ENCODE measurements at places on chromosomes 7 and 10.

- DNase-seq, result no peak
These were observed 178.2 kb upstream of the RHEB start for GRCh38 chr7:151697942-151698341.

DNA sequence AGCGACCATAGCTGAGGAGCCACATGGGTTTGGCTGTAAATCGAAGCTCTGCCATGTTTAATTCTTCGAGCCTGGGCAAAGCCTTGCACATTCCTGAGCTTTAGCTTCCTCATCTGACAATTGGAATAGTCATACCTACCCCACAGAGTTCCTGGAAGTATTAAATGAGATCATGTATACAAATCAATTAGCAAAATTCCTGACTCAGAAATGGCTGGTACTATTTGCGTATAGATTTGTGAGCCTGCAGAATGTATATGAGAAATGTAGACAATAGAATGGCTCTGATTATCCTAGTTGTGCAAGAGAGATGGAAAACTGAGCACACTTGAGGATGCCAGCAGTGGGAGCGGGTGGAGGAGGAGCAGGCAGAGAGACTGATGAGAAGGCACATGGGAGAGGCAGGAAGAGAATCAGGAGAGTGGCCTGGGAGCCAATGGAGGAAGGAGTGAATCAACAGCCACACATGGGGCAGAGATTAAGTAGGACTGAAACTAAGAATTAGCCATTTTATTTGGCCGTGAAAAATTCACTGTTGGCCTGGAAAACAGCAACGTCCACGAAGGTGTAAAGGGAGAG, 128.0 kb upstream of the C1GALT1 start:
- no peak for DNase-seq

DNA sequence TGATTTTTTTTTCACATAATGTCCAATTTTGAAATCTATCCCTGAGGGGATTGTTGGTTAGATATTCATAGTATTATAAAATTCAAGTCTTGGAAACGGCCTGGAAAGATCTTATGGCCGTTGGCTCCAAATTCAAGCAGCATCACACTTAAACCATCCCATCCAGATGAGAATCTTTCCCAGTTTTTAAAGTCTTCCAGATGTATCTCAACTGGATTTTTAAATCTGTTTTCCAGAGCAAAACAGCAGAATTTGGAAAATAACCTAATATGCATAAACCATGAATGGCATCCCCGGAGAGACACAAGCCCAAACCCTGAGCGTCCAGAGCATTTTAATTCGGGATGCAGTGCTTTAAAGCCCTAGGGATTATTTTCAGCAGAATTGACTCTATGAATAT, 208.2 kb upstream of the PRKCQ start:
- no peak for DNase-seq

DNA sequence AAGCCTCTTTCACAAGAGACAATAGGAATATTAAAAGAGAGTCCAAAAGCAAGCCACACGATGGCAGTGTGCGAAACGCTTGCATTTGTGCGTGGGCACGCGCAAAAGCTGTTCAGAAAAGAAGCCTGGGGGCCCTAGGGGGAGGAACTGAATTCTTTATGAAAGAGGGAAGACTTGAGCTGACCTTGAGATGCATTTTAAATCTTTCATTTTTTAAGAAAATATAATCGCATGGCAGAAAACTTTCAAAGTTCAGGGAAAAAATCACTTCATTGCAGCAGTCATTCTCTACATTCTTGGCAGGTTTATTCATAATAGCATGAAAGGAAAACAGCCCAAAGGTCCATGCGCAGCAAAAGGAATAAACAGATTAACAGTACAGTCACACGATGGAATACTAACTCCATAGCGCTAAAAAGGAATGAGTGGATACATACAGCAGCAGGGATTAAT, 206.5 kb upstream of the PRKCQ start:
- DNase-seq, result no peak

- no peak for DNase-seq
These were observed 107.5 kb downstream of the REEP3 start for GRCh38 chr10:63628526-63629362.

GRCh38 chr10:19231034-19231433, 182.4 kb downstream of the MALRD1 start:
- DNase-seq, result no peak

DNA sequence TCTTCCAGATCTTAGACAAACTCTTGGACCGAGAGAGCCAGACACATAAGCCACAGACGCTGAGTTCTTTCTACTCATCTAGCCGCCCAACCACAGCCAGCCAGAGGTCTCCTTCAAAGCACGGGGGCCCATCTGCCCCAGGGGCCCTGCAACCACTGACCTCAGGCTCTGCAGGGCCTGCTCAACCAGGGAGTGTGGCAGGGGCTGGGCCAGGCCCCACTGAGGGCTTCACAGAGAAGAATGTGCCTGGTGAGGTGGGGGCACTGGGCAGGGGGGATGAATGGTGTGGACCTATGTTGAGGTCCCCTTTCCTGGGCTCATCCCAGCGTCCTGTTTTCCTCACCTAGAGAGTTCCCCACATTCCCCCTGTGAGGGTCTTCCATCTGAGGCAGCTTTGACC, 11.4 kb downstream of the ZSWIM8 start:
- DNase-seq, result no peak

GRCh38 chr10:31299119-31299518, 19.9 kb upstream of the ZEB1 start:
- DNase-seq, result no peak

DNA sequence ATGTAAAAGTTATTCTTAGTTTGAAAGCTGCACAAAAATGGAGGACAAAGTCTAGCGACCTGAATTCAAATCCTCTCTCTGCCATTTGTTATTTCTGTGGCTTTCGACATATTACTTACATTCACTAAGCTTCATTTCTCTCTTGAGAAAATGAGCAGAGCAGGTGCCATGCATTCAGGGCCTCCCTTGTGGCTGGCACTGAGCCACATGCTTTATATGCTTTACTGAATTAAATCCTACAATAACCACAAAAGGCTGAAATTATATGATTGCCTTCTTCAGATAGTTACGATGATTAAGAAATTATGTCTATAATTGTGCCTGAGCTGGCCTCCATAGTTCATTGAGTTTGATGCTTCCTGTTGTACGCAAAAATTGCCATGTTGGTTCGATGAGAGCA, 98.7 kb downstream of the NPSR1 start:
- no peak for DNase-seq

GRCh38 chr10:58400609-58401008, 15.4 kb downstream of the TFAM start:
- no peak for DNase-seq

- no peak for DNase-seq
These were observed 752 bp downstream of the KLF14 start for GRCh38 chr7:130732980-130733930.

- DNase-seq, result no peak
These were observed 3.3 kb downstream of the CASD1 start for GRCh38 chr7:94512735-94513564.

- DNase-seq, result no peak
These were observed 29.6 kb downstream of the MAD1L1 start for GRCh38 chr7:2202901-2203765.

- DNase-seq, result no peak
These were observed 24.0 kb upstream of the CNPY1 start for GRCh38 chr7:155570171-155570958.

DNA sequence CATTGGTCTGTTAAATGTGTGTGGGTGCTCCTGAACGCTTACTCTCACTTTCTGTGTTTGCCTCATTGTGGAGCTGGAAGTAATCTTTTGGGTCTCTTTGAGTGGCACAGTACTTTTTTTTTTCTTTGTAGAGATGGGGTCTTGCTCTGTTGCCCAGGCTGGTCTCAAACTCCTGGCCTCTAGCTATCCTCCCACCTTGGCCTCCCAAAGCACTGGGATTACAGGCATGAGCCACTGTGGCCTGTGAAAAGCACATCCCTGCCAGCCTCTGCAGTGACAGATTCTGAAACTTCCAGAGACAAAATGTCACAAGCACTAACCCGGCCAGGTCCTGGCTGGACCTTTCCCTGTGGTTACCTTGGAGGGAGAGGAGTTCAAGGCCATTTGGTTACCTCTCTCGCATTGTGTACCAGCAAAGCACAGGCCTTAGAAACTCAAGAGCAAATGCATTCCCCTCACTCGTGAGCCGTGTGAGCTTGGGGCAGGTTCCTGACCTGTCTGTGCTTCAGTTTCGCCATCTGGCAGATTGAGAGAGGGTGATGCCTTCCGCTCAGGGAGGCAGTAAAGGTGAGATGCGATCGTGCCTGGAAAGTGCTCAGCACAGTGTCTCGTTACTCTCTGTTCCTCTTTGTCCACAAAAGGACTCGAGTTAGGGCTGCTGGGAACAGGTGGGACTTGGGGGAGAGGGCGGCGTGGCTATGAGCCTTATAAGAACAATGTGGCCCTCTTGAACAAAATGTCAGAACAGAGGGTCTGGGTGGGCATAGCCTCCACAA, 72.6 kb upstream of the SEPHS1 start:
- DNase-seq, result no peak

DNA sequence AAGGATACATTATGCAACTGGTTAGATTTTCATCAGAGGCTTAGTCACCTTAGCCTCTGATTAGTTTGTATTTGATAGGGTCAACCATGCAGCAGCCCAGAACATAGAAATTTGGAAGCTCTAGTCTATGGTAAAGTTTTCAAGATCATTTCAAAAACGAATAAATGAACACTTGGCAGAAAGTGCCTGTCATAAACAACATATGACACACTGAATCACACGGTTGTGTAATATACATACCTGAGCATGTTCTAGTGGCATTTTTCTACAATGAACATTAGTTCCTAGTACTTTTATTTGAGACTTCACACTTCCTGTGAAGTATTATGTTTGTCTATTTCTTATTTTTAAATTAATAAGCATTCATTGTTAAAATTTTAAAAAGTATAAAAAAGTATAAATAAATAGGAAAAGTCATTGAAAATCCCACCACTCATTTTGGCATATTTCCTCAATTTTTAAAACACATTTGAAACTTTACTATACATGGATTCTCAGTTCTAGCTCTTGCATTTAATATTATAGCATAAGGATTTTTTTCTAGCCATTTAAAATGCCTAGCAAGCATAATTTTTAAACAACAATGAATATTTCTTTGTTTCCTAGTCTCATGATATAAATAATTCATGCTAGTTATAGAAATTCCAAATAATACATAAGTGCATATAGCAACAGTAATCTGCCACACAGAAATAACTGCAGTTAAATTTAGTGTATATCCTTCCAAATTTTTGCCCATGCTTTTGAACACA, 25.7 kb upstream of the PRPS1L1 start:
- DNase-seq, result no peak

GRCh38 chr10:1376384-1376945, 320.3 kb downstream of the WDR37 start:
- no peak for DNase-seq

GRCh38 chr7:47100148-47100816, 481.6 kb downstream of the TNS3 start:
- no peak for DNase-seq

Data from iPS DF 6.9 (cell line).